ENCODE measurements at places on chromosomes 7 and 10. TPM values are rescaled to one million over a fixed set of nuclear protein-coding genes. Genes with fewer than 3 reads are reported as not detected.

- DNase-seq, result peak; percentile 53
These were observed 7.5 kb downstream of the RABGEF1 start for GRCh38 chr7:66747881-66748511.

DNA sequence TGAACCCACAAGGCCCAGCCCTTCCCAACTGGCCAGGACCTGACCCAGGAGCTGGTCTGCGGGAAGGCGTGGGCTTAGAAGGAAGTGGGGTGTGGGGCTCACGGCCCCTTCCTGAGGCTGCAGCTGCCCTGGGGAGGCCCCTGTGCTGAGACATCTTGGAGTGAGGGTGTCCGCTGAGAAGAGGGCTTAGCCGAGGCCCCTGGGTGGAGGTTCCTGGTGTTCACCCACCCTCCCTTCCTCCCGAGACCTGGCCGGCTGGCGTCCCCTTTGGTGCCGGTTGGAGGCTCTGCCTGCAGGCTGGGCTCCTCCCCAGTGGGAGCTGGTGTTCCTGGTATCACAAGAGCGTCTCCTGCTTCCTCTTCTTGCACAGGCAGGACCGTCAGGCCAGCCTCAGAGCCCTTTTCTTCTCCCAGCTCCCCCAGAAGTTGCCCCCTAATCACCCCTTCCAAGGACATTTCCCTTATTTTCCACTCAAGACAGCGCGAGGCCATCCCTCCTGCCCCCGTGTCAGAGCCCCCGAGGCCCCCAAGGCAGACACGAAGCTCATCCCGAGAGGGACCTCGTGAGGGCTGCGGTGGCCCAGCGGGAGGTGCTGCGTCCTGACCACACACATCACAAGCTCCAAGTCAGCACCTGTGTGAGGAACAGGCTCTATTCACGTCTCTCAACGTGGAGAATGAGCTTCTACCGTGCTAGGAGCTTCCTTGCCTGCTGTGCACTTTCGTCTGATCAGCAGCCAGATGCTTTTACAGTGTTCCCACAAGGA, 25.1 kb upstream of the FAM20C start:
- DNase-seq, result peak; percentile 71

DNA sequence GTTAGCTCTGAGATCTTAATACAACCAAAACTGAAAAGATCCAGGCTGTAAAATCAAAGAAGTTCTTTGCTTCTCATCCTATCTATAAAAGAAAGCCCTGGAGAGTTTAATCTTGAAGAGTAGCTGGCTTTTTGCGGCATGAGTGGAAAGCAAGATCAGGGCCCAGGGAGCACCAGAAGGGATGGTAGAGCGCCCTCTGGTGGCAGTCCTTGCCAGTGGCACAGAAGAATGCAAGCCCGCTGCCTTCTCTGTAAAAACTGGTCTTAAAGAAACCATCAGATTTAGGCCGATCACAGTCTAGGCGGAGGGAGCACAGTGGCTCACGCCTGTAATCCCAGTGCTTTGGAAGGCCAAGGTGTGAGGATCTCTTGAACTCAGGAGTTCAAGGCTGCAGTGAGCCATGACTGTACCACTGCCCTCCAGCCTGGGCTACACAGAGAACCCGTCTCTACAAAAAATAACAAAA, 35.6 kb downstream of the CPN1 start:
- DNase-seq, result peak; percentile 90

- peak; percentile 80 for DNase-seq
These were observed 4.0 kb downstream of the GATA3 start for GRCh38 chr10:8058274-8059111.

GRCh38 chr10:70622981-70623844, 20.7 kb upstream of the PRF1 start:
- DNase-seq, result no peak

DNA sequence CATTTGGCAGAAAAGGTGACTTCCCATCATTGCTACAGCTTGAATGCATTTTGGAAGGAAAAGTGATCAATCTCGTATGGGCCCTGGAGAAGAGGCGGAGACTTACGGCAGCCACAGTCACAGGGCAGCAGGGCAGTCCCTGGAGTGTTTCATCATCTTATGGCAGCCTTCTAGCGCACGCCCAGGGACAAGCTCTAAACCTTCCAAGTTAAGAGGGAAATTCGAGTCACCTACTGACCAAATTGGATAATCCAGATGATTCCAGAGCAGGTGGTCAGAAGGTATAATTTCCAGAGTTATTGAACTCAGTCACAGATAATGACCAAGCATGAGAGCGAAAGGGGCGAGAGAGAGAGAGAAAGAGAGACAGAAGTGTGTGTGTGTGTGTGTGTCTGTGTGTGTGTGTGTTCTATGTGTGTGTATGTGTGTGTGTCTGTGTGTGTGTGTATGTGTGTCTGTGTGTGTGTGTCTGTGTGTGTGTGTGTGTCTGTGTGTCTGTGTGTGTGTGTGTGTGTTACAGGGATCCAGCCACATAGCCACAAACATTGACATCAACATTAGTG, 123.7 kb upstream of the ADAM12 start:
- no peak for DNase-seq

DNA sequence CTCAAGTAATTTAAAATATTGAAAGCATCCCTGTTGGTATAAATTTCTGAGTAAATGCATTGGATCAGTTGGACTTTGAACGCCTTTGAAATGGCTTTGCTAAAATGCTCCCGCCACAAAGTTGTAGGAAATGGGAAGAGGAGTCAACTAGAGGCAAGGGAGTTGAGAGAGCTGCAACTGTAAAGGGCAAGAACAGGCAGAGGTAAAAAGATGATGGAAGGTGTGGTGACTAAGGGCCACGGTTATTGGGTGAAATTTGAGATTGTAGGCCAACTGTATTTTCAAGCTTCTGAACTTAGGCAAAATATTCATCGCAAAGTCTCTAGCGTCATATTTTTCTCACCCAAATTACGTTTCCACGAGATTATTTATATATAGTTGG, 595 bp upstream of the SUMF2 start:
- DNase-seq, result no peak

GRCh38 chr7:22444181-22444971, 55.6 kb downstream of the STEAP1B start:
- DNase-seq, result no peak

GRCh38 chr10:42707234-42707633, 68.9 kb upstream of the ZNF33B start:
- DNase-seq, result no peak

GRCh38 chr7:65974191-65974801, 7.7 kb downstream of the GUSB start:
- peak; percentile 49 for DNase-seq

DNA sequence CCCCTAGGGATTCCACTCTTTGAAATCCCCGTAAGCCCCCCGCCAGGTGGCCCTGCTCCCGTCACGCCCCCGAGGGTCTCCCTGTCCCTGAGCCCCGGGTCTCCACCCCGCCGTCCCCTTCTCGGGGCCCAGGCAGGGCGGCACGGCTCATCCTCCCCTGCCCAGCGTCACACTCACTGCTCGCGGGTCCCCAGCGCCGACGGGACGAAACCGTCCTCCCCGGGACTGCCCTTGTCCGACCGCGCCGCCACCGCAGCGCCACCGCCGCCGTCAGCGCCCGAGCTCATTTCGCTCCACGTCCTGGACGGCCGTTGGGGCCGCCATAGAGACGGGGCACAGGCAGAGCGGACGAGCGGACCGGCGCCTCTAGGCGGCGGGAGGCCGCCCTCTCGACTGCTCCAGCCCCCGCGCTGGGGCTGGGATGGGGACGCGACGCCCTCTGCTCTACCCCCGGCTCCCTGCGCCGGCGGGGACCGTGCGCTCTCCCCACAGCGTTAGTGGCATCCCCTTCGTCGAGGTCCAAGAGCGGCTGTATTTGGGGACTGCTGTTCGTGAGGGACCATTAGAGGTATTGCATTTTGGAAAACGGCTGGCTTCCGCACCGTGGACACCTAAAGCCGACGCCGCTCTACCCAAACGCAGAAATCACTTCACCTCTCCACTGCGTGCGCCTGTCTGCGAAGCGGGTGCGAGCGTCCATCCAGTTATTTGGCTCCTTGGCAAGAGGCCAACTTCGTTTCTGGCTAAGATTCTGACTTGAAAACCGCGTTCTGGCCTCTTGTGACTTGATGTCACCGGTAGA, at the start of gene EEF1AKMT2:
TSS of gene EEF1AKMT2 (minus strand) at position 341 of the 802 bp plus-strand sequence. CDS start at position 287, 54 bp downstream.
- peak; percentile 98 for DNase-seq

DNA sequence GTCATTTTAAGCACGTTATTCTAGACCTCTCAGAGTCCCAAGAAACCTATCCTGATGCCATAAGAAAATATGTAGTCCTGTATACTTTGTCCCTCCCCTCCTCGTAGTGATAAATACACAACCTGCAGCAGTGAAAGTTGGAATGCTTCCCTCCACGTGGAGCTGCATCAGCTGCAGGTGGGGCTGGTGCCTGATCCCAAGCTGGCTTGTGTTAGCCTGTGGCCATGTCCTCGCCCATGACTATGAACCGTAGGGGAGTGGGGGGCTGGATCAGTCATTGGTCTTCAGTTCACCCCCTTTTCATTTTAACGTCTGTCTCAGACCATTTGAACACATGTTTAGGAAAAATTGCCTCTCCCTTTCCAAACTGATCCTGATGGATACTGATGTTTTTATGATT, 171.4 kb upstream of the HABP2 start:
- DNase-seq, result no peak

GRCh38 chr10:47351899-47352815, 4.0 kb downstream of the RBP3 start:
- DNase-seq, result peak; percentile 72

DNA sequence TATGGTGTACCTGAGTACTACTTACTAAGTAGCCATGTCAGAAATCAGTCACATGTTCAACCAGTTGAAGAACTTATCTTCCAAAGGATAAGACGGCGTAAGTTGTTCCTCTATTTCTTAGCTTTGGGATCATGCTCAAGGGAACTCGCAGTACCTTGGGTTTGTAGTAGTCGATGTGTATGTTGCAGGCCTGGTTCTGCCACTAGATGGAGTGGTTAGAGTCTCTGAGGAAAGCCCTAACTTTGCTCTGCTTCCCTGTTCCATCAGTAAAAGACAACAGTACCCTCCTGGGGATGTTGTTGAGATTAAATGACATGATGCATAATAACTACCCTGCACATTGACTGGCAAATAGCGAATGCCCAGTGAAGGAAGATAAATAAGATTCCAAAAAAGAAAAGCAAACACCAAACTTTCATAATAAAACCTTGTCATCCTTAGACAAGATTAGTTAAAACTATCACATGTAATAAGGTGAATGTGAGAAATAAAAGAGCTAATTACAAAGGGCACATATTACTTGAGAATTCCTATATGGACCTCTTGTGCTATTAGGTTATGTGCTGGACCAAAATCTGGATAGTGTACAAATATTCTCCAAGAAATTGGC, 165.9 kb downstream of the ABCA13 start:
- DNase-seq, result no peak

DNA sequence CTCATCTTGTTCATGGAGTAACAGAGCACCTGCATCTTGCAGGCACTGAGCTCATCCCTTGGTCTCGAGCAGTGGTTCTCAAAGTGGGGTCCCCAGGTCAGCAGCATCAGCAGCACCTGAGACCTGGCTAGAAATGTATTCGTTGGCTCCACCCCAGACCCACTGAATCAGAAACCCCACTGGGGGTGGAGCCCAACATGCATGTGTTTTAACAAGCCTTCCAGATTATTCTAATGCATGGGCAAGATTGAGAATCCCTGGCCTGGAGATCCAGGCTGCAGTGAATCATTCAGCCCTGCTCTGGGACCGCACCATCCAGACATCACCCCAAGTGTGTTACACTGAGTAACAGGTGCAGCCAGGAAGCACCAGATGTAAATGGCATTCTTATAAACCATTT, 85.1 kb upstream of the PPIF start:
- DNase-seq, result no peak

DNA sequence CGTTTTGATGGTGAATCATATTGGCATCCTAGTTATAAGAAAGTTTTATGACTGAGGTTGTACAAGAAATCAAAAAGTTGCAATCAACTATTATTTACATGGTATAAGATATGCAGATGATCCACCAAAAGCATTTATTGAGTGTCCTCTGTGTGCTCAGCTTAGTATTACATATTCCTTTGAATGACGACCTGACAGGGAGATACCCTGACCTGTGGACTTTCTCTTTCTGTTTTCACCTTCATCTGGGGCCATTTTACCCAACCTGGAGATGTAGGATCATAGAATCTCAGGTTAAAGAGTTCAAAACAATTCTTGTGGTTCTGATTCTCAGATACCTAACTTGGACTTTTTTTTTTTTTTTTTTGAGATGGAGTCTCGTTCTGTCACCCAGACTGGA, 269.1 kb upstream of the SORCS1 start:
- no peak for DNase-seq

GRCh38 chr10:125689955-125690569, 7.1 kb upstream of the TEX36 start:
- no peak for DNase-seq

DNA sequence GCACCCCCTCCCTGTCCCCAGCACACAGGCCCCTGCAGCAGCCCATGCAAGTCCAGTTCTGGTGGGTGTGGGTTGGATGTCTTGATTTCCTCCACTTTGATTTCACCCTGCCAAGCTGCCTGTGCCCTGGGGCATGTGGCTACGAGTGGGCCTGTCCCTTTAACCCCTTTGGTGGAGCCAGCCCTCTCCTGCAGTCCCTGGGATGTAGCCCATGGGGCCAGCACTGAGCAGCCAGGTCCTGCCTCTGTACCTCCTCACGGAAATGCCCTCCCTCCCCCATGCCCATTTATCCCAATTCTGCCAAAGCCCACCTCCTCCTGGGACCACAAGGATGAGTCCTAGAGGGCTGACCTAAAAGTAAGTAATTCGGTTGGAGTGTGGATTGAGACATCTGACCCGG, 11.9 kb downstream of the COL13A1 start:
- DNase-seq, result no peak

DNA sequence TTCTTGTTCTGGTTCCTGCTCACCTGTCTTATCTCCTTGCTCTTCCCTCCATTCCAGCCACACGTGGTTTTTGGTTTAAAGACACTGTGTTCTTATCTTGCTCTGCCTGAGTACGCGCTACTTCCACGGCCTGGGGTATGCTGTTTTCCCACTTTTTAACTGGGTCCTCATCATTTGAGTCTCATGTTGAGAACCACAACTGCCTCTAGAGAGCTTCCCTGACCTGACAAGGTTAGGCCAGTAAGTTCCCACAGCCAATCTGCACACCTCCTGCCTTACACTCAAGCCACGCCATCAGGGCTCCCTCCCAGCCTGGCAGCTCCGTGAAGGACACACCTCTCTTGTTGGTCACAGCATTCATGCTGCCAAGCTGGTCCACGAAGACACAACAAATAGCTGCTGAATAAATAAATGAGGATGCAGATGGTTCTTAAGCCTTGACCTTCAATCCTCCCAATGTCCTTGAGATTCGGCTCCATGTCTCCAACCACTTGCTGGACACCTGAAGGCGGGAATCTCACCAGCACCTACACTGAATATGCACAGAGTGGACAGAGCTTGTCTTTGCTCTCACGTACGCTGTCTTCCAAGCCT, 201.7 kb upstream of the KLF14 start:
- no peak for DNase-seq

The GPC2 gene
- 1.4 TPM for total RNA-seq

The TEX36 gene
- not detected for total RNA-seq

The ANKRD2 gene
- 0.72 TPM for total RNA-seq

The CALD1 gene
- total RNA-seq, result 1,123 TPM

The ITGB8 gene
- 35.1 TPM for total RNA-seq

The AKR1C3 gene
- total RNA-seq, result 238 TPM

The ADRB1 gene
- total RNA-seq, result not detected

The ACHE gene
- total RNA-seq, result under 0.01 TPM

The CD36 gene
- 22.8 TPM for total RNA-seq

The ITPRIP gene
- total RNA-seq, result 14.8 TPM

The PRR15 gene
- total RNA-seq, result 1.1 TPM

The NUDT13 gene
- 1.8 TPM for total RNA-seq

All from osteoblast (primary cell).